ENCODE measurements at places on chromosomes 7 and 10. TPM values are rescaled to one million over a fixed set of nuclear protein-coding genes. Genes with fewer than 3 reads are reported as not detected.

- H3K36me3 ChIP-seq, result no peaks in the 10 kb centered on the region
- no peak overlapping the region for H3K4me3 ChIP-seq
- DNase-seq, result no peak
- H3K4me1 ChIP-seq, result no peaks in the 10 kb centered on the region
- no peak overlapping the region for H3K27ac ChIP-seq
Measured at GRCh38 chr7:68622500-68622899, 975.8 kb upstream of the AUTS2 start.

The AHCYL2 gene
- 61.6 TPM for total RNA-seq

DNA sequence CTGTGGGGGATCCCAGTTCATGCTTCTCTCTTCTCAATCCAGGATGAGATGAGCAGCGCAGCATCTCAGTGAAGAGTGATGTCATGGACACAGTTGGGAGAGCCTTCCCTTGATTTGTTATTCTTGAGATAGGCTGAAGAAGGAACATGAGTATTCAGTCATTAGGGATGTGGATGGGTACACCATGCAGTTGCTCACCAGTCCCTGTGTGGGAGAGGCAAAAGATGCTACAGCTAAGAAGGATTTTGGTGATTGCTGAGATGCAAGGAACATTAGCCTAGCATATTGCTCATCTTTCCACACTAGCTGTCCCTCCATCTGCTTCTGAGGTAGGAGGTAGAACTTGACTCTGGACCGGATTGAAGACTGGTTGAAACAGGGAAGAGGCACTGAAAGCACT is 179.6 kb downstream of the GALNT17 start:
- no peak overlapping the region for H3K4me3 ChIP-seq
- H3K36me3 ChIP-seq, result no peaks in the 10 kb centered on the region
- peaks cover 3% of the 10 kb centered on the region for H3K4me1 ChIP-seq
- no peaks in the 10 kb centered on the region for H3K27me3 ChIP-seq
- no peak for DNase-seq

The OSBPL3 gene
- total RNA-seq, result 21.4 TPM

The LRRN3 gene
- total RNA-seq, result 3.3 TPM

DNA sequence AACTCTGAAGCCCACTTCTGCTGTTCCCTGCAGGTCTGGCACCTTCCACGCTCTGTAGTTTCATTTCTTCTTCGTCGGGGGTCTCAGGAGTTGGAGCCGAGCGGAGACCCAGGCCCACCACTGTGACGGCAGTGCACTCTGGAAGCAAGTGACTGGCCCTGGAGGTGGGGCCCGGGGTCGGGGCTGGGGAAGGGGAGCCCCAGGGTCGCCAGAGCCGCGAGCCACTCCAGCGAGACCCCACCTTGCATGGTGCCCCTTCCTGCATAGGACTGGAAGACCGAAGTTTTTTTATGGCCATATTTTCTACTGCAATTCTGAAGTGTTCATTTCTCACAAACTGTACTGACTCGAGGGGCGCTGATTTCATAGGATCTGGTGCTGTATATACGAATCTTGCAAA is 172.8 kb downstream of the CCDC3 start:
- H3K27ac ChIP-seq, result no peak overlapping the region
- H3K36me3 ChIP-seq, result no peaks in the 10 kb centered on the region
- H3K27me3 ChIP-seq, result no peaks in the 10 kb centered on the region
- no peaks in the 10 kb centered on the region for H3K4me1 ChIP-seq
- no peak for DNase-seq

DNA sequence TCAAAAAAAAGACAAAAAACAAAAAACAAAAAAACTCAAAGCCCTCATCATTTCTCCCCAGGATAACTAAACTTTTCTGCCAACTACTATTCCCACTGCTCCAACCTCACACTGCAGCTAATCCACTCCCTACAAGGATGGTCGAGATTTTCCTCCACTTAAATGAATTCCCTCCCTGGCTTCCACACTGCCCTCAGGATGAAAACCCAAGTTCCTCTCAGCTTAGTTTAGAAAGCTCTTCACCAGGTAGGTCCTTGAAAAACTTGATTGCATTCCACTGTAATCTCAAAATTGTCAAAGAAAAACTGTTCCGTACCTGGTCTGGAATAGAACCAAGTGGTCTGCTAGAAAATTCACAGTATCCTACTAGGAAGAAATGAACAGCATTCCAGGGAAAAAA is 294.3 kb upstream of the KLF14 start:
- H3K4me3 ChIP-seq, result no peak overlapping the region
- peak overlapping the region; percentile 75 for H3K27ac ChIP-seq
- peaks cover 64% of the 10 kb centered on the region for H3K4me1 ChIP-seq
- H3K36me3 ChIP-seq, result no peaks in the 10 kb centered on the region
- no peaks in the 10 kb centered on the region for H3K27me3 ChIP-seq

DNA sequence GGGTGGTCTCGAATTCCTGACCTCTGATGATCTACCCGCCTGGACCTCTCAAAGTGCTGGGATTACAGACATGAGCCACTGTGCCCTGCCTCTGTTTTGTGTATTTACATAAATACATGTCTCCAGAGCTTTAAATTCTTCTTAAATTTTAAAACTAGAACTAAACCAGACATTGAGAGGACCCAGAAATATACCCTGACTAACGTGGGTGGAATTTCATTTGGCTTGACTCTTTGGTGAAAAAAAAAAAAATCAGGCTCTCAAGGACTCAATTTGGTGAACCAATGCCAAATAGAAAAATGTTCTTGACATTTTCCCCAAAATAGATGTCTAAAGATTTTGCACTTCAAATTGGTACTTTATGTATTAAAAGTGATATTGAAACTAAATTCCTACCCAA is 16.6 kb upstream of the FAS start:
- no peaks in the 10 kb centered on the region for H3K36me3 ChIP-seq
- H3K27me3 ChIP-seq, result no peaks in the 10 kb centered on the region
- H3K4me1 ChIP-seq, result peaks cover 13% of the 10 kb centered on the region
- DNase-seq, result no peak
- no peak overlapping the region for H3K4me3 ChIP-seq

DNA sequence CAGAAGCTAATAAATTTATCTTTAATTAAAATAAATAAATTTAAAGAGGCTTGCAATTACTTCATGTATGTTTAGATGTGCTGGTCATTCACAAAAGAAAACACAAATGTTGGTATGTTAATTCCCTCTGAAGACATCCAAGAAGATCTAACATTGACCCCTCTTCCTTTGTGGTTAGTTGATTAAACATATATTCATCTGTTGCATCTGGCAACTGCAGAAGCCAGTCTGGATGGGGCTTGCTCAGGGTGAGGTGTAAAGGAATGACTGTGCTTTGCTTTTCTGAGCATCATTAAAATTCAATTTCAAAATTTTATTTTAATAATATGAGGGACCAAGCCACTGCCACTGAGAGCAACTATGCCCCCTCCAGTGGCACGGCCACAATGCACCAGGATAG is 36.4 kb upstream of the FERD3L start:
- H3K4me1 ChIP-seq, result no peaks in the 10 kb centered on the region
- no peak for DNase-seq
- no peaks in the 10 kb centered on the region for H3K27me3 ChIP-seq
- H3K4me3 ChIP-seq, result no peak overlapping the region

The TMEM229A gene
- 0.13 TPM for total RNA-seq

The PGAM2 gene
- total RNA-seq, result 0.79 TPM

The HEPACAM2 gene
- not detected for total RNA-seq

GRCh38 chr7:50449501-50449880 is 659 bp downstream of the FIGNL1 start:
- H3K4me3 ChIP-seq, result peak overlapping the region; percentile 86
- H3K27ac ChIP-seq, result peak overlapping the region; percentile 77
- no peak for DNase-seq
- peaks cover 21% of the 10 kb centered on the region for H3K36me3 ChIP-seq
- no peaks in the 10 kb centered on the region for H3K27me3 ChIP-seq

DNA sequence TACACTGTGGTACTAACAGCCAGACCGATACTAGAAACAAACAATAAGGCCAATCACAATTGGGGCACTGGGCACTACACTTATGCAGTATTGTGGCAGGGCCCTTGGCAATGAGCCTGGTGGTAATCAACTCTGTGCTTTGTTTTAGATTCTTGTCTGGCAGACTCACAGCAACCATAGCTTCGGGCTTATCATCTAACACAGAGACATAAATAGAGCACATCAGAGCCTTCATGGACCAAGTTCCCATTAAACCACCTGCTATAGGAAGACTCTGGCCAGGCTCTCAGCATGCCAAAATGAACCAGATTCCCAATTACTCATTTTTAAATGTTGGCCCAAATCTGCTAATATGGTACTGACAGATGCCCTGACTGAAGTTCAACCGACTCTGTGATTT is 218.6 kb downstream of the DGKI start:
- DNase-seq, result no peak
- H3K36me3 ChIP-seq, result no peaks in the 10 kb centered on the region
- no peak overlapping the region for H3K4me3 ChIP-seq
- peaks cover 12% of the 10 kb centered on the region for H3K27me3 ChIP-seq

The SLC29A4 gene
- 7.3 TPM for total RNA-seq

The HDAC9 gene
- 9.7 TPM for total RNA-seq

The MDFIC gene
- total RNA-seq, result 30.8 TPM

The CYP3A4 gene
- total RNA-seq, result not detected

- no peak for DNase-seq
- H3K27me3 ChIP-seq, result no peaks in the 10 kb centered on the region
Measured at GRCh38 chr7:68787566-68787965, 810.7 kb upstream of the AUTS2 start.

The OR6V1 gene
- total RNA-seq, result not detected

GRCh38 chr7:5452937-5453540 is 29.4 kb upstream of the TNRC18 start:
- H3K27me3 ChIP-seq, result peaks cover 15% of the 10 kb centered on the region
- H3K27ac ChIP-seq, result no peak overlapping the region
- peaks cover 7% of the 10 kb centered on the region for H3K4me1 ChIP-seq

The MSMB gene
- total RNA-seq, result not detected
